ENCODE measurements at places on chromosomes 12 and 14.

DNA sequence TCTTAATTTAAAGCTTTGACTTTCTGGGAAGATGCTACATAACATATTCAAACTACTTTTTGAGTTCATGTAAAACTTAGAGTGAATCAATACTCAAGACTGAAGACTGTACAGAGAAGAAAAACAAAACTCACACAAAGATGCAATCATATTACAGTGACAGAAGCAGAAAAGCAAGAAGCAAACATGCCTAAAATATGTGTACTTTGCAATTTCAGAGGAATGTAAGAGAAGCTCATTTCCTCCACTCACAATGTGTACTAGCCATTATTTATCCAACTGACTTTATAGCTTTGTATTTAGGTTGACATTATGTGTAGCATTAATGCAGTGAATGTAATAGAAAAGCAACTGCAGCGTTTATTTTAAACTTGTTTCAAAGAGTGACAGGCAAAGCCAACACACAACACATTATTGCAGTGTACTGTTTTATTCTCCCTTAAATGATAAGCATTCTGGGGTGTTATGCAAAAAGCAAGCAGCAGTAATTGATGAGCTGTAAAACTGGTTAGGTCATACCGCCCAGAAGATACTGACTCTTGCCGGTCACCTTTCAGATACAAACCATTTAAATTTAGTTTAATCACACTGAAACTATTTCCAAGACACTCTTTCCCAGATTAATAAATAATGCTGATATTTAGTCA, 88.2 kb upstream of the PAWR start:
- no peak for DNase-seq

GRCh38 chr12:64385468-64385867, 5.1 kb downstream of the C12orf56 start:
- no peak for DNase-seq

DNA sequence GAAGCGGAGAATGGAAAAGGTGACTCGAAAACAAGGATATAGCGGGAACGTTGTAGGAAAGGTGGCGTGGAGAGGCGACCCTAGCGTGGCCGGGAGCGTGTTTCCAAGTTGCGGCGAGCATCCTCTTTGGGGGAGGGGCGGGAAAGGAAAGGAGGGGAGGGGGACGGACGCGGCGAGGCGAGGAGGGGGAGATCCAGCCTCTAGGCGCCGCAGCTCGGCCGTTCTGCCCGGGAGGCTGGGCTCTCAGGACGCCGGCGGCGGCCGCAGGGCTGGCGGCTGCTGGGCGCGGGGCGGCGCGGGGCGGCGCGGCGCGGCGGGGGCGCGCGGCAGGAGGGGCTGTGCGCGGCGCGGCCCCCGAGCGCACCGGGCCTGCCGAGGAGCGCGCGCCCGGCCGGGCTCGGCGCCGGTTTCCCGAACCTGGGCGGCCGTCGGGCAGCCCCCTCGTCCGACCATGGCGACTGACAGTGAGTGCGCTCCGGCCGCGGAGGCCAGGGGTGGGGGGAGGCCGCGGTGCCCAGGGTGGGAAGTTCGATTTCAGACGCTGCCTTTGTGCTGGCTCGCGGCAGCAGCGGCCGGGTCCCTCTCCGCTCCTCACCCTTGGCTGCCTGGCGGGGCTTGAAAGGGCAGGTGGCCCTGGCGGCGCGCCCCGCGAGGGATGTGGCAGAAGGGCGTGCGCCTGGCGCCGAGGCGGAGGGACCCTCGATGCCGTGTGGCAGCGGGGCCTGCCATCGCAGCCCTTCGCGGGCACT, 50.3 kb downstream of the SNAPC1 start:
- peak; percentile 81 for DNase-seq

DNA sequence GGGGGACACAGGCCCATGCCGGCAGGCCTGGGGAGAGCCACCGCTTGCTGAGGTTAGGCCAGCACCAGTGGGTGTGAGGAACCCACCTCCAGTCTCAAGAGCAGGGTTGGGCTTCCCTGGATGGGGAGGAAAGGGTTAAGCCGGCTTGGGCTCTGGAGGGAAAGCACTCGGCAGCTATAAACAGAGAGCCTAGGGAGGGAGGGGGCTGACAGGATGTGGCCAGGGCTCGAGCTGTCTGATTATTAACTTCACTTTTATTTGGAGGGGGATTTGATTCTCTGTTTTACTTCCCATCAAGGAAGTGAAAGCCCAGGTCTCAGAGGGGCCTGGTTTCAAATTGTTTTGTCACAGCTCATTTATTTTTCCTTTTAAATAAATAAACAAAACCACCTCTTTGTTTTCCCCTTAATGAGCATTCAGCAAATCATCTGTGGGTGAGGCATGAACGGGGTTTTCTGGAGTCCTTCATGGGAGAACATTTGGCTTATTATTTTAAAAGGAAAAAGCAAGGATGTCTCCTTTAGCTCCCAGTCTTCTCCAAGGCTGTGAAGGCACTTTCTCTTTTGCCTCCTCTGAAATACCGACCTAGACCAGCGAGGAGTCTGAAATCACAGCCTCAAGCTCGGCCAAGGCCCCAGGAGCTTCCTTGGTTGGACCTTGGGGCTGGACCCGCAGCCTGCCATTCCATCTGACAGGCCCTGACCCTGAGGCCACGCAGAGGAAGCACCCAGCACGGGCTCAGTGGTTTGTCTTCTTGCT, 21.9 kb upstream of the ZFP36L1 start:
- peak; percentile 79 for DNase-seq

GRCh38 chr14:101817501-101818001, 56.0 kb downstream of the PPP2R5C start:
- no peak for DNase-seq

- DNase-seq: peak; percentile 63
Measured at GRCh38 chr12:107027636-107028053, 40.7 kb upstream of the MTERF2 start.

DNA sequence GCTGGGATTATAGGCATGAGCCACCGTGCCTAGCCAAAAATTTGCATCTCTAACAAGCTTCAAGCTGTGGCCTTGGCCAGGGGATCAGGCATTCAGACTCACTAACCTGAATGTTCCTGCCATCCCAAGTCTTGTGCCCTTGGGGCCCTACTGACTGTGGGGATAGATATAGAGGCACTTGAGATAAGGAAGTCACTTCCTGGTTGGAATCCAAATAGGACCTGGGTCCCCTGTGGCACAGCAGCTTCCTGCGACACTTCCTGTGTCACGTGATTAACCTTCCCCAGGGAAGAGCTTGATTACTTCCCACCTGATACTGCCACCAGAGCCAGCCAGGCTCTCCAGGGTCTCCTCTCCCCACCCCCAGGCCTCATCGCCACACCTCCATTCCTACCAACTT, 128.2 kb downstream of the BCL11B start:
- no peak for DNase-seq

- DNase-seq: no peak
Measured at GRCh38 chr14:106842687-106843086, 1316.3 kb downstream of the TMEM121 start.

All from retina (tissue), 1 donor.